ENCODE measurements at places on chromosomes 3 and 15. TPM values are rescaled to one million over a fixed set of nuclear protein-coding genes. Genes with fewer than 3 reads are reported as not detected.

Gene LARP6
- total RNA-seq = 21.0 TPM

GRCh38 chr3:110753516-110753915 lies 318.1 kb upstream of the NECTIN3 start:
- no peak for DNase-seq

- peak; percentile 78 for DNase-seq
Observed at GRCh38 chr3:97719156-97719821, 45.3 kb upstream of the ARL6 start.

GRCh38 chr15:68674975-68675374 lies 96.2 kb downstream of the CORO2B start:
- no peak for DNase-seq

Gene TMC3
- not detected for total RNA-seq

DNA sequence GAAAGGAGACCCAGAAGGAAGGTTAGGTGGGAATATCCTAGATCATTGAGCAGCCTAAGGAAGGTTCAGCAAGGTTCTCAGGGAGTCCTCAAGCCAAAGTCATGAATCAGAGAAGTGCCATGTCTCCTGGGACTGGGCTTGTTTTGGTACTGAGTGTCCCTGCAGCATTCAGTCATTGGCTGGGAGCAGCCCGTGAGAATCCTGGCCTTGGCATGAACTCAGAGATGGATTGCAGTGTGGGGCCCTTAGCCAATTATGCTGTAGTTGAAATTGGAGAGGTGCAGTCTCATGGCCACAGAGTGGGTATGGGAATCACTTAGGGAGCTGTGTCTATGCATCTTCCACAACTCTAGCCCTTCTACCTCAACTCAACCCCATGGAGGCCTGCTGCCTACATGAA lies 17.0 kb upstream of the PPM1L start:
- no peak for DNase-seq

- DNase-seq = no peak
Observed at GRCh38 chr3:174198199-174198598, 660.9 kb upstream of the NAALADL2 start.

Gene VEPH1
- 18.3 TPM for total RNA-seq

GRCh38 chr3:119613201-119613600 lies 15.5 kb downstream of the PLA1A start:
- no peak for DNase-seq

DNA sequence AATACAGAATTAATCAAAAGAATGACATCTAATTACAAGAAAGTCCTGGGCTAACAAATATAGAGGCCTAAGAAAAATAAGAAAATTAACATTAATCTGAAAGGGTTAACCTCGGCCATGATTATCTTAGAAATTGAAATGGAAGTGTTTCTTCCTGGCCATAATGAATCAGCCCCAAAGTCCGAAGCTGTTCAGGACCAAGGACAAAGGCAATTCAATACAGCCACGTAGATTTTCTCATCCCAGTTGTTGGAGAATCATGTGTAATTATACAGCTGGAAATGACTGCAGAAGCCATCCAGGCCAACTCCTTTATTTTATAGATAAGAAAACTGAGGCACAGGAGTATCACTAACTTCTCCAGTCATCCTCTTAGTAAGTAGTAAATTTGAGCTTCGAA lies 38.0 kb upstream of the GBE1 start:
- no peak for DNase-seq

GRCh38 chr15:66714543-66714981 lies 12.5 kb downstream of the SMAD6 start:
- DNase-seq = no peak

DNA sequence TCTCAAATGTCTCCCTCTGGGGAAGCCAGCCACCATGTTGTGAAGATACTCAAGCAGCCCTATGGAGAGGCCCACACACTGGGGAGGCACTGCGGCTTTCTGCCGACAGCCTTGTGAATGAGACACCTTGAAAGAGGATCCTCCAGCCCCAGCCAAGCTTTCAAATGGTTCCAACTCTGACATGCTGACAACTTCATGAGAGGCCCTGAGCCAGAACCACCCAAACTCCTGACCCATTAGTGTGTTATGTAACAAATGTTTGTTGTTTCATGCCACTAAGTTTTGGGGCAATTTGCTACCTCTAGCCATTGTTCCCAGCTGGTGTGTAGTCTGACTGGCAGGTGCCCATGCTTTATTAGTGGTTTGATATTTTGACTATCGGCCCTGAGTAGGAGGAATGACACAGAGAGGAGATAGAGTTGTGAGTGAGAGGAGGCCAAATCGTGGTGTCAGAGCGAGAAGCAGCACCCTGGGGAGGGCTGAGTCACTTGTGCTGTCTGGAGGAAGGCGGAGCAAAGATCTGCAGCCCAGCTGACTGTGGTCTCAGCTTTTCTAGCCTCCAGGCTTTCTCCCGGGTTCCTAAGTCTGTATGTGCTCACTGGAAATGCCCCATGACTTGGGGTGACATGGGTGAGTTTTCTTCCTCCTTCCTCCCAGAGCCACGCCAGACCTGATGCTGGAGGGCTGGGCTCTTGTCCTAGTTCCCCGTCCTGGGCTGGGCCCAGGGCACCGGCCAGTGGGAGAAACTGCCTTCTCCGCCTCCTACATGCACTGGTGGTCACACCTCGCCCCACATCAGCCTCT lies 56.7 kb upstream of the BLM start:
- DNase-seq = no peak

DNA sequence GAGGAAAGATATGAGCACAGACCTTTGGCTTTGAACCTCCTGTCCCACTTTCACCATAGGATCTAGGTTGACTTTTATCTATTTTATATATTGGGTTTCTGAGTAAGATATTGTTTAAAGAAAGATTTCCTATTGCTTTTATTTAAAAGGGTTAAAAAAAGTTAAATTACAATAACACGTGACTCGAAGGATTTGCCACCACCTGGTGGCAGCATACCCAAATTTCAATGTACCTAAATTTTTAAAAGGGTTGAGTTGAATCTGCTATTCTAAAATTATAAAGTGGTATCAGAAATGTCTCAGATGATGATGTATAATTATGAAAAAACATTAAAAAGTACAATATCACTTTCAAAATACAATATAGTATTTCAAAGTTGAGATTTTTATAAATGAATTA lies 368.4 kb downstream of the MECOM start:
- no peak for DNase-seq

- DNase-seq = no peak
Observed at GRCh38 chr3:54625805-54626787, 301.8 kb downstream of the LRTM1 start.

DNA sequence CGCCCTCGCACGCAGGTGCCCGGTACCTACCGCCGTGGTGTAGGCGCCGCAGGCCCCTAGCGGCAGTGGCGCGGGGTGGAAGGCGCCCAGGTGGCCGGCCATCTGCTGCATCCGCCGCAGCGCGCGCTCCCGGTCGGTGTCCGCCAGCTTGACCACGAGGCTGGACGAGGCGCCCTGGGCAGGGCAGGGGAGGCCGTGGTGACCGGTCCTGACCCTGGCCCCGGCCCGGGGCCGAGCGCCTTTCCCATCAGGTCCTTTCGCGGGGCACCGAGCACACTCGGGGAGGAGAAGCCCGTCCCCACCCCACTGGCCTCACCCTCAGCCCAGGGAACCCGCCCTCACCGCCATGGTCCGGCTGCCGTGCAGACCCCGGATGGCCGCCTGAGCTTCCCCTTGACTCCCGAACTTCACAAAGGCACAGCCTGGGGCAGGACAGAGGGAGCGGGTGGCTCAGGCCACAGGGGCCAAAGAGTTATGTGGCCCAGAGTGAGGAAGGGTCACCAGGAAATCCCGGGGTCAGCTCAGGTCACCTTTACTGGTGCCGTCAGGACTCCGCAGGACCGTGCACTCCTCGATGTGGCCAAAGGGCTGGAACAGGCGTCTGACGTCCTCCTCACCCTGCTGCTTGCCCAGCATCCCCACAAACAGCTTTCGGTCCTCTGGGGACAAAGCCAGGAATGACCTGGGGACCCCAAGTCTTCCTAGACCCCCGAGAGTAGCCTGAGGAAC lies 17.4 kb upstream of the PARP6 start:
- DNase-seq = no peak

Gene BUB1B
- 144 TPM for total RNA-seq

Gene GPR27
- total RNA-seq = 13.8 TPM

GRCh38 chr15:70853973-70854665 lies at the start of gene LARP6:
LARP6 (minus strand) TSS chr15:70854157; CDS start chr15:70854088, 69 bp downstream.
- peak; percentile 85 for DNase-seq

- no peak for DNase-seq
Observed at GRCh38 chr15:52558196-52558595, 10.6 kb downstream of the ARPP19 start.

Gene HACD2
- total RNA-seq = 29.8 TPM

Gene HES1
- 12.2 TPM for total RNA-seq

Gene NTRK3
- total RNA-seq = 4.6 TPM

Gene TLR9
- not detected for total RNA-seq

Gene ROBO2
- 2.0 TPM for total RNA-seq

Gene IL16
- 0.09 TPM for total RNA-seq

- no peak for DNase-seq
Observed at GRCh38 chr15:39556461-39556860, 24.4 kb upstream of the THBS1 start.

GRCh38 chr3:141259821-141260629 lies 28.4 kb downstream of the PXYLP1 start:
- no peak for DNase-seq

DNA sequence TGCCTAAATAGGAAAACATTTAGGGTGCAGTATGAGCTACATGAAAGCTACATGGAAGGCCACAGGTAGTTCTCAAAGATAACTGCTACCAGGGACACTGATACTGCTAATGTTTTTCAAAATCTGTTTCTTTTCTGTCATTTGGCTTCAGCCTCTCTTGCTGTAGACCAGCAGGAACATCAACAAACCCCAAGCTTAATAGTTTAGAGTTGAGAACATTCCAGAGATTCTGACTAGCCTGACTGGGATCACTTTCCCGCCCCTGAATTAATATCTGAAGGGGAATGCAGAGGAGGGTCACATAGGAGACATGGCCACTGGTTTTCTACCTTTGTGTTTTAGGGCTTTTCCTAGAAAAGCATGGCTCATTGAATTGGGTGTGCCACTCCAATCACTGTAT lies 16.9 kb upstream of the C3orf38 start:
- DNase-seq = no peak

GRCh38 chr3:31546162-31546561 lies 13.4 kb downstream of the STT3B start:
- no peak for DNase-seq

DNA sequence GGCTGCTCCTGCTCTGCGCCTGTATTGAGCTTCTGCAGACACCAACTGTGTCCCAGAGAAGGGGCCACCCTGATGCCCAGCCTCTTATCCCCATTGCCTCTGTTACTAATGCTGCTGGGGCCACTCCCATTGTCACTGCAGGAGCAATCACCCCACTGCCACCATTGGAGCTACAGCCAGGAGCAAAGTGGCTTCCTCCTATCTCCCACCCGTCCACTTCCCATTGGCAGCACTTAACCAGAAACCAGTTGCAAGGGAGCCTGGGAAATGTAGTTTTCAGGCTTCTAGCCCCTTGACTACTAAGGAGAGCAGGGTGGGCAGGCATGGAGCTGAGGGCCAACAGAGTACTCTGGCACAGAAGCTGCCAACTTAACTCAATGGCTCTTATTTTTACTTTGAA lies 55.9 kb upstream of the KLF13 start:
- DNase-seq = peak; percentile 62

Gene RASL12
- 10.3 TPM for total RNA-seq

DNA sequence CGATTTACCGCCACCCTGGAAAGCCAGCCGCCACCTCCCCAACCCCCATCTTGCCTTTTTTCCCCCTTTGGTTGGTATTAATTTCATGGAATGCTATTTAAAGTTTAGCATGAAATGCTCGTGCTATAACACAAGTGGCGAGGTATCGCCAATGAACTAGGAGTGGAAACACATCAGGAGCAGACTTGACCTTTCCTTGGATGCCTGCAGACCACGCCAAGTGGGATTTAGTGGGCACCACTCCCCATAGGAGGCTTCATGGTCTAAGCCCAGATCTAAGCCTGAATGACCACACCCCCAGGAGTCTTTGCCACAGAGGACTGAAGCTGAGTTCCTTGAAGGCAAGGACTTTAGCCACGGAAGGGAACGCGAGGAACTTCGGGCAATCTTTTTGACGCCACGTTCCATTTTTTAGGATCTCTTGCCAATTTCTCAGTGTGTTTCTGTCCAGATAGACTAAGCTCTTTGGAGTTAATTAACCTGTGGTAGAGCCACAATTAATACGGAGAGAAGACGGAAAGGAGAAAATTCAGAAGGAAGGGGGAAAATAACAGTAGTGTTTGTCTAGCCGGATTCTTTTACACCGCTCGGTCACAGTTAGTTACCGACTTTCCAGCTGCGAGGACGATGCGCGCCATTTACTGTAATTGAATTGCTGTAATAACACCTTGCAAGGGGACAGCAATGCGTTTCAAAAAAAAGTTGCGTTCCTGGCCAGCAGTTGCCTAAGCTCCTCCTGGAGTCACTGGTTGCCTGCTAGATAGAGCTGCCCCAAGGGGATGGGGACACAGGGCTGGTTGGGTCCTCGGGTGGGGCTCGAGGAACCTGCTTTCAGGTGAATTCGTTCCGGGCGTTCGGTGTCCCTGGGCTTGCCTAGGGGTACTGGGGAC lies 37.1 kb downstream of the NR2F2 start:
- no peak for DNase-seq

DNA sequence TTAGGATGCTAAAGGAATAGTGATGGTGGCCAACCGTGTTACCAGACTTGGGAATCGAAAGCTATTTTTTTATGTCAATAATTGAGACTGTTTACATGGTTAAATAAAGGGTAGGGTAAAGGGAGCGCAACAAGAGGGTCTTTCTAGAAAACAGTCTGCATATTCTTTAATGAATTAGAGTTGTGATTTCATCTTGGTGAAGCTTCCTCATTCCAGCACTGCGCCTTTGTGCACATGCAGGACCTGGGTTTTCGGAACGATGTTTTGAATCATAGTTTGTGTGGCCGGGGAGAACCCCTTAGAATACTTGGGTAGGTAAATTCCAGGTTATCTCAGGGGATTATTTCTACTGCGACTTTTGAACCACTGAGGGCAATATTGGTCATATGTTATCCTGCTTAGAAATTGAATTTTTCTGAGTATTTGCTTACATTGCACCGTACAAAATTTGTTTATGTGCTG lies 1.3 kb downstream of the PIK3CA start:
- DNase-seq = no peak

Gene HEG1
- 13.1 TPM for total RNA-seq

DNA sequence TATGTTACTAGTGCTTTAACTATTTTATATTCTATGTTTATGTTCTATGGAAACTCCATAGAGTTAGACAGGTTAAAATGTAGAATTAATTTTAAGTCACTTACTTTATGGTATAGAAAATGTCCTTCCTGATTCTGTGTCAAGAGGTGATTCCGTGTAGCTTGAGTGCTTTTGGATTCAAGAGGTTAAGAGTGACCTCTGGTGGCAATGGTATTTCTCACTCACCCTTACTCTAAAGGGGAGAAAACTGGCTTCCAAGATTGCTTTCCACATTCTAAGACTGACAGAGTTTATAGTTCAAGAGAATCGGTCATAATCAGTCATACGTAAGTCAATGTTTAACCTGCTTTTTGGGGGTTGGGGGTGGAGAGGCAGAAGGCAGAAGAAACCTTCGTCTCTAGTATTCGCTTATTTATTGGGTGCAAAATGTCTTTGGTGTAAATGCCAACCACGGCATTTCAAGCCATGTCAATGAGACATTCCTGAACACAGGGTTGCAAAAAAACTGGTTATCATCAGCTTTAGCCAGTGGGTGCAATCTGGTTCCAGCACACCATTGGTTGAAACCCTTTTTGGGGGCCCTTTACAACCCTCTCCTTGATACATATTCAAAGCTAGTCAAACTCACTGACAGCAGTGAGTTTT lies 92.0 kb upstream of the VGLL3 start:
- peak; percentile 45 for DNase-seq

Gene CD96
- not detected for total RNA-seq

- DNase-seq = peak; percentile 69
Observed at GRCh38 chr3:99172736-99173657, 271.5 kb upstream of the DCBLD2 start.
